ENCODE measurements at places on chromosomes 6 and 20.

DNA sequence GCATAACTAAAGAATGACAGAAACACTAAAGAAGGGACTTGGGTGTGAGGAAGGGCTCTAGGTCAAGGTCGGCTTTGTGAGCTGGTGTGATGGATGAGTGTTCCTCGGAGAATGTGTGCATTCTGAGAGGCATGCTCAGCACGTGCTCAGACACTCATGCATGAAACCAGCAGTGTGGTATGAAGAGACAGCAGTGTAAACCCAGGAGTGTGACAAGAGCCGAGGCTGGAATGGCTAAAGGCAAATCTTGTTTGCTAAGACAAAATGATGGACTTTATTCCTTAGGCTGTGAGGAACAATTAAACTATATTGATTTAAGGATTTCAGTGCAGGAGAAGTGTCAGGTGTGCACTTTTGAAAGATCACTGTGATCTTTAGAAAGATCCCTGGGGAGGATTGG lies 107.4 kb upstream of the MAP7 start:
- no peak for DNase-seq

- DNase-seq: no peak
Observed at GRCh38 chr6:3422435-3423070, 34.3 kb downstream of the SLC22A23 start.

DNA sequence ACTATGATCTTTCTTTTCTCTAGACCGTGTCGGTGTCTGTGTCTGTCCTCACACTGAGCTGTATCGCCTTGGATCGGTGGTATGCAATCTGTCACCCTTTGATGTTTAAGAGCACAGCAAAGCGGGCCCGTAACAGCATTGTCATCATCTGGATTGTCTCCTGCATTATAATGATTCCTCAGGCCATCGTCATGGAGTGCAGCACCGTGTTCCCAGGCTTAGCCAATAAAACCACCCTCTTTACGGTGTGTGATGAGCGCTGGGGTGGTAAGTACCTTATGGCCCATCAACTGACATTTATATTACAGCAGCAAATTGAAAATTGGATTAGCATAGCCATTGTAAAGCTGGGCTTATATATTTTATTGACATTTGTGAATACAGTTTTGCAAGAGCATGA lies 72.2 kb upstream of the GFRAL start:
- DNase-seq: no peak

DNA sequence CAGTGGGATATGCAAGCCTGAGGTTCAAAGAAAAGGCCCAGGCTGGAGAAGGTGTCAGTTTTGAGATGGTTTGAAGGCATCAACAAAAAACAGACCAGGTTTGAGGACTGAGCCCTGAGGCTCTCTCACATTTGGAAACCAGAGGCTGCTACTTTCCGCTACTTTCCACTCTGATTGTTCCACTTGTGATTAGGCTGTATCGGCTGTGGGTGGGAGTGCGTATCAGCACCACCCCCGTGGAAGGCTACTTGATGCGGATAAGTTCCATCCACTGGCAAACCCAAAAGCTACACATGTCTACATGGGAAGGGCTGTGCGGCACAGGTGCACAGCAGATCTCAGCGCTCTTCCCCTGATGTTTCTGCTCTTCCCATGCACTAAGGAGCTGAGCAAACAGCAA lies 198.7 kb downstream of the GMPR start:
- no peak for DNase-seq

GRCh38 chr6:166614589-166614988 lies 12.5 kb downstream of the RPS6KA2 start:
- DNase-seq: no peak

All from stimulated activated CD8-positive, alpha-beta memory T cell treated with anti-CD3 and anti-CD28 coated beads, Interleukin-15, amount 100 ng/mL, for 4 hours (primary cell).